ENCODE measurements at places on chromosomes 6 and 20.

GRCh38 chr20:41616228-41616627 is 1.9 kb downstream of the CHD6 start:
- DNase-seq: no peak

DNA sequence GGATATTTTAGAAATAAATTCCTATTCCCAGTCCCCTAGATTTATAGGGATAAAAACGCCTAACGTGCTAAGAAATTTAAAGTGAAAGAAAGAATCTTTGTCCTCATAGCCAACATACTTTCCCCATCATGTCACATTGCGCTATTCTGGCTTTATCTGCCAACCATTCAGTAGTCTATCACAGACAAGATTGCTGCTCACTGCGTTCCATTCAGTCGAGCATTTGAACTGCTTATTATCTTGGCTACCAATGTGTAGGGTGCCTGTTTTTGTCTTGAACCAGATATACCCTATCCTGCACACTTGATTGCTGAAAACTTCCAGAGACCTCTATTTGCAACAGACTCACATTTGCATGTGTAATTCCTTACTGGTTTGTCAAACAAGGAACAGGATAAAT is 751.5 kb downstream of the EPHA7 start:
- peak; percentile 75 for DNase-seq

DNA sequence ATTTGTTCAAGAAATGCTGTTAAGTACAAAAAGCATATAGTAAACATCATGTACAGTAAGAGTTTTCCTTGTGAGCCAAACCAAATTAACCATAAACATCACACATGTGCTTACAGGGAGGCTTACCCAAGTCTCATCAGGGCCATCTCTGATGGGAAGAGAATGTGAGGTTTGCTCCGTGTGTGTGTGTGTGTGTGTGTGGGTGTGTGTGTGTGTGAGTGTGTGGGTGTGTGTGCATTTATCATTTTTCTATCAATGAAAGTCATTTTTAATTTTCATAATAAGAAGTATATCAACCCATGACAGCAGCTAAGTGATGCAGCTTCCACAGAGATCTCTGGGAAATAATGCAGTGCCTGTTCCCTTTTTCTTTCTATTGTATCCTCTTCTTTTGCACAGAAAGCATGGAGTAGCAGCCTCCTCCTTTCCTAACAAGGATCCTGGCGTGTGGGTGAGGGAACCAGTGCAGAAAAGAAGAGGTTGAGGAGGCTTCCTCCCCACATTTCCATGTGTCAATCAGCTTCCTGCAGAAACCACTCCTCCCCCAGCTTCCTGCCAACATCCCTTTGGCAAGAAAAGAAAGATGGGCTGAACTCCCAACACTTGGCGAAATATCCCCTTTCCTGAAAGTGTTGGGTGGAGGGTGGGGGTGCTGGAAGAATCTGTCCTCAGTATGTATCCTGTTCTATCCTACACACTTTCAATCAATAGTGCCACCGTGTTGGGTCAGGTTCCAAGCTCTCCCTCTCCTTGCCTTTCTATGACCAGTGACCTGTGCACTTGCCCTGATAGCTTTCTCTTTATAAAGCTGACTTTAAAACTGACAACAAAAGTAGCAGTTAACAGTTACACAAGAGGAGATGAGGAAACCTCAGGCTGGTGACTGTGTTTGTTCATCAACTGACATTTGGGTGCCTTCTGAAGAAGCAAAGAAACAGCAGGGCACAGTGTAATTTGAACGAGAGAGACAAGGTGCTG is 251.8 kb upstream of the CITED2 start:
- DNase-seq: no peak

DNA sequence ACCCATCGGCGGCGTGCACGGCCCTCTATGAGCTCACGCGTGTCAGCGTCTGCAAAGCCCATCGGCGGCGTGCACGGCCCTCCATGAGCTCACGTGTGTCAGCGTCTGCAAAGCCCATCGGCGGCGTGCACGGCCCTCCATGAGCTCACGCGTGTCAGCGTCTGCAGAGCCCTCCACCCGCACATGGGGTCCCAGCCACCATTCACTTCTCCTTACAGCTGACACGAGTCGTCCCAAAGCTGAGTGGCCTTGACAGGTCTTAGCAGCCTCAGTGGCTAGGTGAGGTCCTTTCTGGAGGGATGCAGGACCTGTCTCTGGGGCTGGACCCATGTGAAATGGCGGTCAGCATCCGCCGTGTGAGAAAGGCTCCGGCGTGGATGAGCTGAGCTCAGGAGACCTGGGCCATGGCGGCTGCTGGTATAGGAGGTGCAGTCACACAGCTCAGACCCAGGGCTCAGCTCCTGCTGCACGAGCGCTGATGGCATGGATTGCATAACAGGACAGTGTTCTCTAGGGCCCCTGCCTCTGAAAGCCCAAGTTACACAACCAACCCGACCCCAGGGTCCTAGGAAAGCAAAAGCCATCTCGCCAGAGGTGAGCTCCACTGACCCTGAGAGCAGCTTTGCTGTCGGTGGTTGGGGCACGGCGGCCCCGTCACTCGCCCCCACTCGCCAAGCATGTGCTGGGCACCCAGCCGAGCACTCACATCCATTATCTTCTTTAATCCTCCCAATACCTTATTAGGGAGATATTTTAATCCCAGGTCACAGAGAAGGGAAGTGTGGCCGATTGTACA is 38.9 kb downstream of the DLL1 start:
- no peak for DNase-seq

DNA sequence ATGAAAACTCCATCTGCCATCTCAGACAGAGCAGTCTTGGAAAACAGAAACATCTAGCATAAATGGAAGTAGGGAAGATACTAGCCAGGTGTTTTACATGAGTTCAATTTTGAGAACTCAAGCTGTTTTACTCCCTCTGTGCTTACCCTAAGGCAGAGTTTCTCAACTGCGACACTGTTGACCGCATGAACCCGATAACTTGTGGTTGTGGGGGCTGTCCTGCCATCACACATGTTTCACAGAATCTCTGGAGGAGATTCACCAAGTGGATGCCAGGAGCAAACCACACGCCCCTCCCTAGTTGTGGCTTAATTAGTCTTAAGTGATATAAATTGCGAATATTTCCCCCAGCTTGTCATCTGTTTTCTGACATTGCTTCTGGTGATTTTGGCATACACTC is 2.3 kb upstream of the SERPINB6 start:
- no peak for DNase-seq

DNA sequence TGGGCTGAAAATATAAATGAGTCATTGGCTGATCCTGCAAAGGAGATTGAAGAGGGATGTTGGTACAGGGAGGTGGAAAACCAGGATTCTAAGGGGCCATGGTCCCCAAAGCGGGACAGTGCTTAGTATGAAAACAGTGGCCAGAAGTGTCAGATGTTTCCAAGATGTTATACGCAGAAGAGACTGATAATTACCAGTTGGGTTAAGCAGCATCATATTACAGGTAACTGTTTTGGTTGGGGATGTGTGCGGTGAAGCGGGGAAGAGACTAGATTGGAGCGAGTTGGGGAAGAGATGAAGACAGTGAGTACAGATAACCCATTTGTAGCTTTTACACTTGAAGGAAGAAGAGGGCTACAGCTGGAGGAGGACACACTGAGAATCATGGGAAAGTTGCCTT is 80.8 kb downstream of the PLEKHG1 start:
- DNase-seq: no peak

DNA sequence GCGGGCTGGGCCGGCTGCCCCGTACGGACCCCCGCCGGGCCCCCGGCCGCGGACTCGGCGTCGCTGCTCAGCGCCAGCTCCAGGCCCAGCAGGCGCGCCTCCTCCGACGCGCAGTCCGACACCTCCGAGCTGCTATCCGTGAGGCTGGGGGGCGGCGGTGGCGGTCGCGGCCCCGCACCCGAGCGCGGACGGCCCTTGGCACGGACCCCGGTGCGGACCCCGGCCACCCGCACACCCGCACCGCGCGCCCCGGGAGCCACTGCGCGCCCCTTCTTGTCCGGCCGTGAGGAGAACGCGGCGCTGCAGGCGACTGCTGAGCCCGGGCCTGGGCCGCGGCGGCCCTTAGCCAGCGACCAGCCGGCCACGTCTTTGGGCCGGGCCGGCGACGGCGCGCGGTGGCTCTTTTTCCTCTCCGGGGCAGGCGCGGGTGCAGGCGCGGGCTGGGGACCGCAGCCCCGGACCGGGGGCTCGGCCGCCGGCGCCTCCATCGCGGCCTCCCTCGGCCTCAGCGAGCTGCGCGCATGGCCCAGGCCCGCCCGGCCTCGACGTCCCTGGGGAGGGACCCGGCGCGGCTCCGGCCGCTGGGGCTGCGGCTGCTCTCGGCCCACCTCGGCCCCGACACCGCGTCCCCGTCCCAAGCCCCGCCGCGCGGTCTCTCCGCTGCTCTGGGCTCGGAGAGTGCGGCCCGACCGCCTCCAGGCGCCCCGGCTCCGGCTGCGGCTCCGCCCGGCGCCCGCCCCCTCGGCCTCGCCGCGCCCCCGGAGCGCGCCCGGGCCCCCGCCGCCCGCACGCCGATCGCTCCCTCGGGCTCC is 12.9 kb upstream of the TLDC2 start:
- no peak for DNase-seq

GRCh38 chr6:111615916-111616612 is 10.4 kb upstream of the TRAF3IP2 start:
- no peak for DNase-seq

DNA sequence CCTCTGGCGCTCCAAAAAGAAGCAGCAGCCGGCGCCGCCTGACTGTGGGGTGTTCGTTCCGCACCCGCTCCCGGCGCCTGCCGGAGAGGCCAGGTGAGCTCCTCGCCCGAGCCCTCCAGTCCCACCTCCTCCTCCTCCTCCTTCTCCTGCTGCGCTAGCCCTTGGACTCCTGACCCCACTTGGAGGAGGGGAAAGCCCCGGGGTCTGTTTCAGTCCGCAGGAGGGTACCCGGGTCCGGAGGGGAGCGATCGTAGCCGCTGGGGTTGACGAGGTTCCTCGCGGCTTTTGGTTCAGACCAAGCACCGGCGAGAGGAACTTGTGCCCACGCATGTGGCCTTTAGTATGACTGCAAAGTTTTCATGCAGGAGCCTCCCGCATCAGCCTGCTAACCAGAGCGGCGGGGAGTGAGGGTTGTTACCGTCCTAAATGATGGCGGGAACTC is 493 bp downstream of the CRYBG1 start:
- DNase-seq: no peak

GRCh38 chr20:38889050-38889449 is 37.2 kb upstream of the FAM83D start:
- no peak for DNase-seq

GRCh38 chr20:19047951-19048296 is 164.5 kb upstream of the SLC24A3 start:
- no peak for DNase-seq

DNA sequence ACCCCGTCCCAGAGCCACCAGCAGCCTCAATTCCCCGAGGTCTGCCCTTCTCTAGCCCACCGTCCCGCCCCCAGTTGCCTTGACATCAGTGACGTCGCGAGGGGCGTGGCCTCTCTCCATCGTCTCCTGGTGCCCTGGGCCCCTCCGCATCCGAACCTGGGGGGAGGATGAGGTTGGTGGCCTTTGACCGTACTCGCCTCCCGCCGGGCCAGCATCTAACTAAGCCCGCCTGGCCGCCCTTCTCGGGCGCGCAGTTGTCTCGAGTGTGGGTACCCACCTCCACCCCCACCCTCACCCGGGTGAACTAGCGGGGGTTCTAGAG is 5.5 kb upstream of the ARMC12 start:
- DNase-seq: peak; percentile 95

GRCh38 chr20:13800728-13801134 is 15.9 kb downstream of the NDUFAF5 start:
- DNase-seq: peak; percentile 94

DNA sequence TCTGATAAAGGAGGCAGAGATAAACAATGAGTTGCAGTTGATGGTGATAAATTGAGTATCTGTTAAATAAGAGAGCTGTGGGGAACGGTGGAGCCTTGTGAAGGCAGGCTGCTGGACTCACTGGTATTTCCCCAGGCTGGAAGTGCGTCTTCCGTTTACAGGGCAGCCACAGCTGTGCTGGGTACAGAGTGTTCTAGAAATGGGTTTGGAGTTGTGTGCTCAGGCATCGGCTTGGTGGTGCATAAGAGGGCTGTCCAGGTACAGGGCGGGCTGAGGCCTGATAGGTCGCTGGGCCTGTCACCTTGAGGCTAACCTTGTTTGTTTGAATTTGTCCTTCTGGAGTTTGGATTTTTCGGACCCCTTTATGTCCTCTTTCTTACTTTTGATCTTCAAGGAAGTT is 39.3 kb downstream of the ARID1B start:
- DNase-seq: peak; percentile 25

DNA sequence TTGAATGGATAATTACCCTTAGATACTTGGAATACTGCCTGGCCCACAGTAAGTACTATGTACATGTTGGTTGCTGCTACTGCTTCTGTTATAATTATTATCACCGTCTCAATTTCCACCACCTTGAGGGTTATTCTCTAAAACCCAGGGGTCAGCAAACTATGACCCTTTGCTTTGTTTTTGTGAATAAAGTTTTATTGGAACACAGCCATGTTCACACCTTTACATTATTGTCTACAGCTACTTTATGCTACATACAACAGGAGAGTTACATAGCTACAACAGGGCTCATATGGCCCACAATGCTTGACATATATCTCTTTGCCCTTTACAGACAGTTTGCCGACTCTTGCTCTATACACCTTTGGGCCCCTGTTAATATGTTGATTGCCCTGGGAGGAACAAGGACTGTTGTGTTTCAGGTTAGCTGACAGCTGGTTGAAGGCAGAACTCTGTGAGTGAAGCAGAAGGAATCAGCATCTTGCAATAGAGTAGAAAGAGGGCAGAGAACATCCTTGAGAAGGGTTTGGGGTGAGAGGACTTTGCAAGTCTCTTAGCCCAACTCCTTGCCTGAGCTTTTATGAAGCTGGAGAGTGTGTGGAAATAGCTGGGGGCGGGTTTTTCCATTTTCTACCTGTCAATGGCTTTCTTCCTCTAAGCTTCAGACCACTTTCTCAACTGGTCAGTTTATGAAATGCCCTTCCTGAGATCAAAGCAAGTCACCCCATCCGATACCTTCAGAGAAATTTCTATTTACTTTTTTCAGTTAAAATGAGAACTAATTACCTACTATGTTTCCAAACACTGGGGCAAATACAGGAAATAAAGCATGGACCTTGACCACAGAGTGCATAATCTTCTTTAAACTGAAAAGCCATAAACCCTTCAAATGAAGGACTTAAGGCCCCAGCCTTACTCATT is 3.5 kb upstream of the MEP1A start:
- DNase-seq: no peak

DNA sequence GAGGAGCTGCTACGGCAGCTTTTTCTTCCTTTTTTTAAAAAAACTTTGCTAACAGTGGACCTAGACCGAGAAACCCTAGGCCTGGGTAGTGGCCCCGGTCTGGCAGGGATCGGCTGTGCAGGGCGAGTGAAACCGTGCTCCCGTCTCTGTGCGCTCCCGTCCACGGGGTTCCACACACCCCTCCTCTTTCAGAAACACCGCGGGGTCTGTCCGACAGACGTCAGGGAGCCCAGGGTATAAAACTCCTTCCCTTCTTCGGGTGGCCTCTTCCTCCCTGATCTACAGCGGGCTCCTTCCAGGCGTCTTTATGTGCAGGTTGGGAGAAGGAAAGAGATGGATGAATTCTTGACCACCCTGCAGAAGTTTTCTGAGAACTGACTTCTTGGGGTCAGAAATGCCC is 27.1 kb upstream of the SMOC2 start:
- no peak for DNase-seq

DNA sequence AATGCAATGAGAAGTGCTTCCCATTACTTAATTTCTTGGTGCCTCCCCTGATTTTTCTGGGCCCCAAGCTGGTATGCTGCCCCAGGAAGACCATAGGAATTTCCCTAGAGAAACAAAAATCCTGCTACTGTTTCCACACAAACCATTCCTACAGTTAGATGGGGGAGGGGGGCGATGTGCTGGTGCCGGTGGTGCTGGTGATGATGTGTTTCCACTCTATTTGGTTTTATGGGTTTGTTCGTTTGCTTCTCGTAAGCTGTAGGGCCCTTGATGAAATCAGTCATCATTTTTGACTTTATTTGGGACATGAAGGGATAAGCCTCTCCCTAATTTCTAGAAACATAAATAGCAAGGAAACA is 105.1 kb downstream of the MKKS start:
- DNase-seq: no peak
